CD4-positive, alpha-beta T cell treated with Interleukin-12 subunit alpha and Interleukin-12 subunit beta, for 1 hour (primary cell): ENCODE measurements at places on chromosomes 3 and 15.

DNA sequence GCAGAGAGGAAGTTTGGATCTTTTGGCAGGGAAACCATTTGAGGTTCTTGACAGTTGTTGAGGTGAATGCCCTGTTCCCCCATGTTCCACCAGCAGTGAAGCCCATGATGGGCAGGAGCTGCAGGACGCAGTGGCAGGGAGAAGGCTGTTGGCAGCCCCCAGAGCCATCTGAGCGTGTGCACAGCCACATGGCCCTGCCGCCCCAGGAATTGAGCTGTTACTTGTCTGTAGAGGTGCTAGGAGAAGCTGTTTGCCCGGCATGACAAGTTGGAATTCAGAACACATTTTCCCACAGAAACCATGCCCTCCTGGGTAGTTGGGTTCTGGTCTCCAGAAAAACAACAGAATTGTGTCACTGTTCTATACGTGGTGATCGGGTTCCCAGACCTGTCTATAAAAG lies 218.2 kb upstream of the NR2E3 start:
- no peak for DNase-seq

GRCh38 chr3:154285221-154285620 lies 39.1 kb downstream of the DHX36 start:
- no peak for DNase-seq

DNA sequence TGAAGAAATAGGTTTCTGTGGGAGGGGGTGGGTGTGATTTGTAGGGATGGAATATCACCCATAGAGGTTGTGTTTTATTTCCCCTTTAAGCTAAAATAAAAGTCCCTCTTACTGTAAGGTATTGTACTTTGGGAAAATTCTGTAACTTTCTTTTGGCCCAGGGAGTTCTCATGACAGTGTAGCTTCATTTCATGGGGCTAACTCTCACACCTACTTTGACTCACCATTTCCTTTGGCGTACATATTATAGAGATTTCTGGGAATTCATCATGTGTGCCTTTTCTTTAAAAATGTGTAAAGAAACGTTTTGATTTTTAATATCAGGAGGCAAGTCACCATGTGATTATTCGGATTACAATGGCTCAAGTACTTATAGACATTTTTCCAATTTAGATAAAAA lies 477.7 kb upstream of the CFAP20DC start:
- no peak for DNase-seq

DNA sequence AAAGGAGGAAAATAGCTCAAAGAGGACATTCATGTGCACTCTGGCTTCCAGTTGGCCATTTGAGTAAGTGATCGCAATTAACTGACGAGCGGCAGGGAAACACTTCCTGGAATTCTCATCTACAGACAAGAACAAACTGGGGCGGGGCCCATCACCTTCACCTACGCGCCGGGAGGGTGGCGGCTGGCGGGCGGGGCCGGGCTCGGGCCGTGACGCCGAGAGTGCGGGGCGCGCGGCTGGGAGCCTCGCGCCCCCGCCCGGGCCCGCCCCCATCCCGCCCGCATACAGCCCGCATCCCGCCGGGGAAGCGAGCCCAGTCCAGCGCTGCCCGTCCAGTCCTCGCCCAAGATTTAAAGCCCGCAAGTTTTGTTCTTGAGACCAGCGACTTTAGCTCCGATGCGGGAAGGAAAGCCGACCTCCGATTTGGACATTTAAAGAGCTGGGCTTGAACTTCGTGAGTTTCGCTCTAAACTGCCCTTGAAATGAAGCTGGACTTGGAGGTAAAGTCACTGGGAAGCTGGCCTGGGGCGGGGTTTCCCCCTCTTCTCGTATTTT lies at the start of gene B3GNT5:
TSS of gene B3GNT5 (plus strand) at position 281 of the 555 bp plus-strand sequence. CDS start 16,546 bp downstream, outside the sequence.
- peak; percentile 24 for DNase-seq

DNA sequence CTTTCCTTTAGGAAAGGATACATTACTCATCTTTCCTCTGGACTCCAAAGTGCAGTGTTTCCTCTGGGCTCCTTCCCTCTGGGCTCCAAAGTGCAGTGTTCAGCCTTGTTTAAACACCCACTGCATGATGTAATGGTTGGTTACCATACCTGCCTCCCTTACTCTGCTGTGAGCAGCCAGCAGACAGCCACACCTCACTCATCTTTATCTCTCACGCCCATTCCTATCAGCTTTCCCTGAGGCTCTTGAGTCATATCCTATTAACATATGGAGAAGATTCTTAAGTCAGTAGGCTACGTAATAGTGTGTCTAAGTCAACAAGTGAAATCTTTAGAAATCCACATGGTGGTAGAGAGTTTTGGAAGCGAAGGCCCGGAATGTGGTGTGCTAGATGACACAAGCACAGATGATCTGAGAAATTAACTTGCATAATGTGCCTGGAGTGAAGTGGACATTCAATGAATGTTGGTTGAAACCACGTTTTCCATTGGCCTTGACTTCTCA lies 97.2 kb upstream of the CTNNB1 start:
- DNase-seq, result no peak

DNA sequence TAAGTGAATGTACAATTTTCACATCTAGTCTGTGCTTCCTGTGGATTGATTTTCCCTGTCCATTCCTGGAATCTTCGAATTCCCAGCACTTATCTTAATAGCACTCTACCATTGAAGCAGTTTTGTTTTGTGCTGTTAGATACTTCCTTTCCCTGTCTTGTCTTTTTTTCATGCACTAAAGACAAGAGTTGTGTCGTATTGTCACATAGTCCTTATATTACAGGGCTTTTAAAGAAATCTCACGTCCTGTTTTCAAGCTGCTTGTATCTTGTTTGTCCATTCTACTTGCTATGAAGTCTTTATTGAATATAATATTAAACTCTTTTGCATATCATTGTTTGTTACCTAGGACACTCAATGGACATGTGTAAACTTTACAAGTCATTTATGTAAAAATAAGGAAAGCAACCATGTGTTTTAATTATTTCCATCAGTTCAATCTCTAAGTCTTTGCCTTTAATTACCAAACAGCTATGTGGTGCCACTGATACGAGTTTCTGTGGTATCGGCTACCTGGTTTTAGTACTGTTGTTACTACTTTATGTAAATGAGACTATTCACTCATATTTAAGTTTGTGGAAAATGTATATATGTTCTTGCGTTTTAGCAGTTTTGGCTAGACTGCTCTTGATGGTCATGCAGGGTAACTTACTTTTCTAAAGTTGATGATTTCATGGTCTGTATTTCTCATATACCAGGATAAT lies 10.3 kb downstream of the PIK3CA start:
- DNase-seq, result no peak

DNA sequence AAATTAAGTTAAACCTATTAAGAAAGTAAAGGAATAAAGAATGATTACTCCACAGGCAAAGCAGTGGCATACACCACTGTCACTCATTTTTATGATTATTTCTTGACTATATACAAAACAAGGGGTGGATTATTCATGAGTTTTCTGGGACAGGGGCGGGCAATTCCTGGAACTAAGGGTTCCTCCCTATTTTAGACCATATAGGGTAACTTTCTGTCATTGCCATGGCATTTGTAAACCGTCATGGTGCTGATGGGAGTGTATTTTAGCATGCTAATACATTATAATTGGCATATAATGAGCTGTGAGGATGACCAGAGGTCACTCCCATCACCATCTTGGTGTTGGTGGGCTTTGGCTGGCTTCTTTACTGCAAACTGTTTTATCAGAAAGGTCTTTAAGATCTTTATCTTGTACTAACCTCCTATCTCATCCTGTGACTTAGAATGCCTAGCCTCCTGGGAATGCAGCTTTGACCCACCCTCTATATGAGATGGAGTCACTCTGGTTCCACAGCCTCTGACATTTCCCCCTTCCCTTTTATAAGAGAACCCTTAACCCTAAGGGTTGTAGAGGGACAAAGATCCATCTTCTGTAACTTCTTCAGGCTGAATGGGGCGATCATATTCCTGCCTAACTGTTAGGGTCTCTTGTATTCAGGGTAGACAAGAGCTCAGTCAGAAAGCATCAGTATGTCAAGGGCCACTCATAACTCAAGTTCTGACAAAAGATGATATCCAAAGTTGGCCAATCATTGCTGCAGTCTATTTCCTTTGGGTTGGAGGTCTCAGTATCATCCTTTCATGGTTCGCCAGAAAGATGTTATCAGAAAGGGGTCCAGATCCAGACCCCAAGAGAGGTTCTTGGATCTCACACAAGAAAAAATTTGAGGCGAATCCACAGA lies 79.5 kb upstream of the LIPC start:
- DNase-seq, result no peak

- DNase-seq, result no peak
Measured at GRCh38 chr3:30502742-30503073, 103.7 kb upstream of the TGFBR2 start.

DNA sequence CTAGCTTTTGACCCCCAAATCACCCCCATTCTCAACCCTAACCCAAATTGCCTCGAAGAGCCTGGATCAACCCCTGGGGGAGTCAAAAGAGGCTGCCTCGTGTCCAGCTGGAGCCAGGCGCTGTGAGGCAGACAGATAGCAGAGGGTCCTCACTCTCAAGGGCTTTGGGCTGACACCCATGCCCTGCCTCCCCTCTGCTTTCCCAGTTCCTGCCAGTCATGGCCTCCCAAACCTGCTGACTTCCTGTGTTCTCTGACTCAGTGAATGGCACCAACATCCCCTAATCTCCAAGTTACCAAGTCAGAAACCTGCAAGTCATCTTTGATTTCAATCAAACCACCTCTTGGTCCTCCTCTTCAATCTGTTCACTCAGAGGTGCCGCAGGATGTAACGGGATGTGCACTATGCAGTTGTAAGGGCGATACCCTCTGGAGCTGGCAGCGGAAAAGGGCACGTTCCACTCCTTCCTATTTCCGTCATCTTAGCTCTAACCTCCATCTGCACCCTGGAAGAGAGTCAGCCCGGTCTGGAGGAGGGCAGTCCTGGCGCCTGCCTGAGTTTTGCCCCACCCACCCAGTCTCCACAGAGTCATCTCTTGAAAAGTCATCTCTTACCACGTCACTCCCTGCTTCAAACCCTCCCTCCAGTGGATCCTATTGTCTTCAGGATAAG lies 52.4 kb upstream of the FAM174B start:
- no peak for DNase-seq

DNA sequence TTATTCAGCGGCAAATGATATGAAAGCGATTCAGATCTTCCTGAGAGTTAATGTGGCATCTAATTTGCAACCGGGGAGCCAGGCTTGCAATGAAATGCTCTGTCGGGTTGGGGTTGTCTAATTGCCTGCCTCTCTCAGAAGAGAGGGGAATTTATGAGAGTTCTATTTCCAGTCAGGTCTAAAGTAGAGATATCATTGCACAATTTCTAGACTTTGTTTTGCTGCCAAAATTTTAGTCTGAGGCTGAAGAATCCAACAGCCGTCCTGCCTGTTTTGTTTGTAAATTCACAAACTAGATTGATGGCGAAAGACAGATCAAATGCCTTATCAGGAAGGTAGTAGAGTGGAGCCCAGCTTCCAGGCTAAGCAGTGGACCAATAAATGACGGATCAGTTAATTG lies 610 bp downstream of the LIPC start:
- DNase-seq, result no peak

- no peak for DNase-seq
Measured at GRCh38 chr3:17292556-17292955, 407.8 kb downstream of the PLCL2 start.

DNA sequence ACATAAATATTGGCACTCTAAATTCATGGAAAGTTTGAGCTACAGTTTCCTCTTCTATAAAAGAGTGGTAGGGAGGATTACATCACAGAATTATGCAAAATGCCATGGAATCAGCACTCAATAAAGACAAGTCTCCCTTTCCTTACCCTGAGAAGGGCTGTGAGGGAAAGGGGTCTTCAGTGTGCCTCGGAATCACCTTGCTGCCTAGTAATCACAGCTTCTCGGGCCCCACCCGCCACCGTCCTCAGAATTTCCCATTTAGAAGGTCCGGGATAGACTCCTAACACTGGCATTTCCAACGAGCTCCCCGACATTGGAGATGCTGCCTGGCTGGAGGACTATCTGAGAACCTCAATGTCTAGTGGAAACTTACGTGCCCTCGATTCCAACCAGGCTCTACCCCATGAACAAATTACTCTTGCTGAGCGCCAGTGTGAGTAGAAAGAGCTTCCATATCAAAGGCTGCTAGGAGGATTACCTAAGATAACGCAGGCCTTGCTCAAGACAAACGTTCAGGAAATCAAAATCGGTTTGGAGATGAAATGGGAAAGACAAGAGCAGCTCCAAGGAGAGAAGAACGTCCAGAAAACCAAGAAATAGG lies 92.1 kb upstream of the CHD2 start:
- peak; percentile 36 for DNase-seq

- DNase-seq, result no peak
Measured at GRCh38 chr3:31103623-31104180, 209.2 kb upstream of the GADL1 start.

DNA sequence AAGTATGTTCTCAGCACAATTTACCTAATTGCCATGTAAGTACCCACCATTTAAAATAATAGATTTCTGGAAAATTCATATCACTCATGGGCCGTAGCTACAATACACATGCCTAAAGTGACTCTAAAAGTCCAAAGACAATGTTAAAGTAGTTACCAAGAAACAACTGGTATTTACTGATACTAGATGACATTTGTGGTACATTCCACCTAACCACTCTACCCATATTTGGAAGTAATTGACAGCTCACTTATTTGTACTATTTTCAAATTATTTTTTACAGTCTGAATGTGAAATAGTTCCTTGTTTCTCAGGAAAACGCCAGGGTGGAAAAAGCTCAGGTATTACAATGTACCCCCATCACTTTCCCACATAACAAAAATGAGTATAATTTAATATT lies 573.0 kb downstream of the MECOM start:
- no peak for DNase-seq

DNA sequence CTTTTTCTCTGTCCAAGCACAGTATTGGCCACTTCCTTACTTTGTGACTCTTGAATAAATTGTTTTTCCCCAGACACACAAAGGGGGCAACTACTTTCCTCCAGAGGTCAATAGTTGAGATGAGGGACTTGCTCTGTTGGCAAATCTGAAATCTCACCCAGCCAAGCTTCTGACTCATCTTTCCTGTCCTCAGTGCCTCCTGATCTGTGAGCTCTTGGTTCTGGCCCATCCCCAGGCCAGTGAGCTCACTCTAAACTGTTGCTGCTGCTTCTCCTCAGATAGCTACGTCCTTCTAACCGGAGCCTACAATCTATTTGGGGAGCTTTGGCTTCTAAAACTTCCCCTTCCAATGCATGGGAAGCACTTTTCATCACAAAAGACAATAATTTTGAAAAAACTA lies 50.0 kb upstream of the NMD3 start:
- DNase-seq, result no peak

GRCh38 chr3:155682426-155683343 lies 62.2 kb downstream of the PLCH1 start:
- DNase-seq, result no peak

GRCh38 chr3:126685493-126685892 lies 18.5 kb upstream of the CHCHD6 start:
- no peak for DNase-seq

DNA sequence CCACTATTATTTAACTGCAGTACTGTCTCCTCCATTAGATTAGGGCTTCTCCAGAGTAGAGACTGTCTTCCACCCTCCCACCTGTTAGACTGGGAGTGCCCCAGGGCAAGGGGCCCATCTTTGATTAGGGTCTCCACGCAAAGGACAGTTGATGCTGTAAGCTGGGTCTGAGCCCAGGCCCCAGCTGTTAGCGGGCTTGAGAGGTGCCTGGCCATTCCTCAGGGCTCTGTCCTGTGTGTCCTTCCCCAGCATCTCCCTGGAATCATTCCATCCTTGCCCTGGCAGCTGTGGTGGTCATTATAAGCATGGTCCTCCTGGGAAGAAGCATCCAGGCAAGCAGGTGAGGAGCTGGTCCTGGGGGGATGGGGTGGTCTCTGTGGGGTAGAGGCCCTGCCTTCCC lies 6.1 kb downstream of the SLC51B start:
- no peak for DNase-seq

GRCh38 chr3:46713050-46713897 lies 4.4 kb downstream of the PRSS50 start:
- no peak for DNase-seq
